ENCODE measurements at places on chromosomes 16 and 17.

DNA sequence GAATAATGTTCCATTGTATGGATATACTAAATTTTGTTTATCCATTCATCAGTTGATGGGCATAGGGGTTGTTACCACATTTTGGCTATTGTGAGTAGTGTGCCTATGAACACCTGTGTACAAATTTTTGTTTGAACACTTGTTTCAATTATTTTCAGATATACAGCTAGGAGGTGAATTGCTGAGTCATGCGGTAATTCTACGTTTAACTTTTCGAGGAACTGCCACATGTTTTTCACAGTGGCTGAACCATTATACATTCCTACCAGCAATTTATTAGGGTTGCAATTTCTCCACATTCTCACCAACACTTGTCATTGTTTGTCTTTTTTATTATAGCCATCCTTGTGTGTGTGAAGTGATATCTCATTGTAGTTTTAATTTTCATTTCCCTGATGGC lies 75.6 kb downstream of the AKAP1 start:
- DNase-seq: no peak

DNA sequence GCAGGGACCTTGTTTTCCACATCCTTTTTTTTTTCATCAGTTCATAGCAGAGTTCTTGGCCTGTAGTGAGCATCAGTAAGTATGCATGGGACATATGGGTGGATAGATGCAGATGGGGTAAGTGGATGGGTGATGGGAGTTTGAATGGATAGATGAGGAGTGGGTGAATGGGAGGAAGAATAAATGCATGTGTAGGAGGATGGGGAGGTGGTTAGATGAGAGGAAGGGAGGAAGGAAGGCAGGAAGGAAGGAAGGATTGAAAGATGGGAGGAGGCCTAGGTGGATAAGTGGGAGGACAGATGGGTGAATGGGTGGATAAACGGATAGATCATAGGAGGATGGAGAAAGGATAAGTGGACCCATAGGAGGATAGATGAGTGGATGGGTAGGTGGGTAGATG lies 3.9 kb upstream of the BEAN1 start:
- DNase-seq: no peak

GRCh38 chr16:18941471-18941870 lies 15.3 kb upstream of the SMG1 start:
- DNase-seq: no peak

DNA sequence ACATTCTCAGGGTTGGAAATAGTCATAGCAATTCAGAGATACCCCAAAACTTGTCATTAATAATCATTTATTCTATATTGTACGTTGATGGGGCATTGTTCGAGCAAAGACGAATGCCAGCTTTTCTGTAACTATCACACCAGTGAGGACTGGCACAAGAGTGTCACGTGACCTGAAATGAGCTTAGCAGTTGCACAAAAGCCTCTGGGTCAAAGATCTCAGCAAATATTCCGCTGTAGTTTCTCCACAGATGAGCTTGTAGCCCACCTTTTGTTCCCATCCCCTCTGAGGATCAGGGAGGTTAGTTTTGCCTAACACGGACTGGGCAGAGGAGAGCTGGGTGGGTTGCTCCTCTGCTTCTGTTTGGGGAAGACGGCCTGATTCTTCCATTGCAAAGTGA lies 18.2 kb downstream of the IRX3 start:
- no peak for DNase-seq

- no peak for DNase-seq
Observed at GRCh38 chr17:73566905-73567782, 77.1 kb downstream of the SDK2 start.

- DNase-seq: no peak
Observed at GRCh38 chr17:34154961-34155730, 99.9 kb upstream of the CCL2 start.

DNA sequence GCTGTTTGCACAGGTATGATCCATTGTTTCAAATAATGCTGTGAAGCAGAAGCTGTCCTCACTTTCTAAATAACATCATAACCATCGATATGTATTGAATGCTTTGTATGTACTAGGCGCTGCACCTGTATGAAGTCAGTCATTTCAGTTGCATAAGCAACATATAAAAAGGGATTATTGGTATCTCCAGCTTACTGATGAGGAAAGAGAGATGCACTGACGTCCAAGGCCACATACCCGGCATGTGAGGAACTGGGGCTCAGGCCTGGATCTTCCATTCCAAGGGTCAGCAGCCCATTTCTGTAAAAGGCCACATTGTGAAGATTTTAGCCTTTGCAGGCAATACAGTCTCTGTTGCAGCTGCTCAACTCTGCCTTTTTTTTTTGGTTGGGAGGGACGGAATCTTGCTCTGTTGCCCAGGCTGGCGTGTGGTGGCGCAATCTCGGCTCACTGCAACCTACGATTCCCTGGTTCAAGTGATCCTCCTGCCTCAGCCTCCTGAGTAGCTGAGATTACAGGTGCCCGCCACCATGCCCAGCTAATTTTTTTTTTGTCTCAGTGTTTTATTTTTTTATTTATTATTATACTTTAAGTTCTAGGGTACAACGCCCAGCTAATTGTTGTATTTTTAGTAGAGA lies 244.7 kb downstream of the MRTFB start:
- no peak for DNase-seq

DNA sequence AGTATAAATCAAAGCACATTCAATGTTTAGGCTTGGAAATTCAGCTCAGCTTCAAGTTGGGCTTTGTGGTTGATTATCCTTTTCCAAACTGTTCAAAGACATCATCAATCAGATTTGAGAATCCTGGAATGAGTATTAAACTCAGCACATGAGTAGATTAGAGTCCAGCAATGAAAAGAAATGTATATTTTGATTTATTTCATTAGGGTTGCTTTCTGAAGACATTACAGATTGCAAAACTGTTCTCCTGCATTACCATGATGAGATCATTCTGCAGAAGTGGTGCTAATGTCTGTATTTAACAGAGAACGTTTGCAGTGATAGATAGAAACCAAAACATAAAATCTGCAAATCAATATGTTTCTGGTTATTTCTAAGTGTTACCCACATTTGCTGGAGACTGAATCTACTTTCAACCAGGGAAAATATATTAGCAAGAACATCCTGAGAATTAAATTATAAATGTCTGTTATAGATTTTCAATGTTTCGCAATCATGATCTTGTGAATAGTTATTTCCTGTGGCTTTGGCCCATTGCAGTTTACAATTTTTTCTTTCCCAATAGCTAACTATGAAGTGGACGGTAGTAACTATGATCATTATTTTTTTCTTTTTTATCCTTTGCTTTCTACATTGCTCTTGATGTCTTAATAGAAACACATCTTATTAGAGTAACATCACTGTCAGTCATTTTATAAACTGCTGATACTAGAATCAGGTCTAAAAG lies 1125.7 kb upstream of the GOT2 start:
- no peak for DNase-seq

DNA sequence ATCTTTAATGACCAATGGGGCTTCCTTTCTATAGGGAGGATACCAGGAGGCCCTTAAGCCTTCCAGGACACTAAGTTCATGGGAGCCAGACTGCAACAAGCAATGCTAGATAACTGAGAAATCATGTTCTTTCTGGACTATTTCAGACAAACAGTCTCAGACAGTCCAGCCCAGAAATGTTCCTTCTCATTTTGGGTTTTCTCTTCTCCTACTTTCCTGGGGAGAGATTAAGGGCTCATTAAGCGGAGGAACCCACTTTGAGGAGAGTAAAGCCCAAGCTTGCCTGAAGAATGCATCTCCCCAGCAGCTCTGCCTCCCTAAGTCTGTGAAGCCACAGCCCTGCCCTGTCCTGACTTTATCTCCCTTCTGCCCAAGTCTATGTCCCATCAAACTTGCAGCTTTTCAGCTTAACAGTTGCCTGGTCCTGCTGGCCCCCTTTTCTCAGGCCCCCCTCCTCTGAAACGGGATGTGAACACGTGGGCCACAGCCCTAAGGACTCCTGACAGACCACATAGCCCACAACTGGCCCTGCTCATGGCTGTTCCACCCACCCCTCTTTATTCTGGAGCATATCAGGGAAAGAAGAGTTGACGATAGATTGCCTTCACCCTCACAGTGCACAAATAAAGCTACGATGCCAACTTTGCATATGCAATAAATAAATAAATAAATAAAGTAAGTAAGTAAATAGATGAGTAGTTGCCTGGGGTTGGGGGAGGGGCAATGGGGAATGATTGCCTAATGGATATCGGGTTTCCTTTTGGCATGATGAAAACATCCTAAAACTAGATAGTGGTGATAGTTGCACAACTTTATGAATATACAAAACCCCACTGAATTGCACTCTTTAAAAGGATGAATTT lies 111.0 kb downstream of the N4BP1 start:
- peak; percentile 61 for DNase-seq

- no peak for DNase-seq
Observed at GRCh38 chr17:83135692-83136091, 56.3 kb downstream of the METRNL start.

- peak; percentile 53 for DNase-seq
Observed at GRCh38 chr16:82509691-82510430, 116.9 kb upstream of the CDH13 start.

DNA sequence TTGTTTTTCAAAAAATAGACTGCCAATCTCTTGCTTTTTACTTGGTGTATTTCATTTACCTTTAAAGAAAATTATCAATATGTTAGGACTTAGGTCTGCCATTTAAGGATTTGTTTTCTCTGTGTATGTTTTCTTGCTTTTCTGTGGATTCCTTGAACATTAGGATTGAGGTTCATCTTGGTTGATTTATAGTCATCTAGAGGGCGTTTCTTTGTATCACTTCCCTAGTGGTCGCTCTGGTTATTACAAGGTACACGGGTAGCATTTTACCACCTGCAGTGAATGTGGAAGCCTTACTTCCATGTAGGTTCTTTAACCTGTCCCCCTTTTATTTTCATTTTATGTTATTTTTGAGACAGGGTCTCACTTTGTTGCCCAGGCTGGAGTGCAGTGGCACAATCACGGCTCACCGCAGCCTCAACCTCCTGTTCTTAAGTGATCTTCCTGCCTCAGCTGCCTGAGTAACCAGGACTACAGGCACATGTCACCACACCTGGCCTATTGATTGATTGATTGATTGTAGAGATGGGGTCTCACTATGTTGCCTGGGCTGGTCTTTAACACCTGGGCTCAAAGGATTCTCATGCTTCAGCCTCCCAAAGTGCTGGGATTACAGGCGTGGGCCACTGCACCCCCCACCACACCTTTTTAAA lies 35.2 kb upstream of the CBX4 start:
- no peak for DNase-seq

DNA sequence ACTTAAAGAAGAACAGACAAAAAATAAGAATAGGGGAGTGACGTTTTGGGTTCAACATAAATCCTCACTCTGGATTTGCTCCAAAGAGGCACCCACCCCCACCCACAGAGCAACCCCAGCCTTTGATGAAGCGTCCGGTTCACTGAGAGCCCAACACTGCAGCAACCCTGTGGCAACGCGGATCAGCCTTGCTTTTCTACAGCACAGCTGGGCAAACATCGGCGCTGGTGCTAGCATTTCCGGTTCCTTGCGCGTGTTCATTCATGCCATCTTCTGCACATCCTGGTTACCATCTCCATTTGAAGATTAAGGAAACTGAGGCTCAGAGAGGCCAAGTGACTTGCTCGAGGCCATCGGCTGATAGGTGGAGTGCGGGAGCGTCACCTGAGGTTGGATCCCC lies 8.7 kb upstream of the GINS2 start:
- DNase-seq: no peak
